ENCODE measurements at places on chromosomes 2 and 18.

GRCh38 chr2:5982903-5983265 lies 290.7 kb downstream of the SOX11 start:
- no peak for DNase-seq

- no peak for DNase-seq
These were observed 75.4 kb downstream of the NCKAP5 start for GRCh38 chr2:133492719-133493380.

- no peak for DNase-seq
These were observed 460.2 kb upstream of the HS6ST1 start for GRCh38 chr2:128778843-128779242.

DNA sequence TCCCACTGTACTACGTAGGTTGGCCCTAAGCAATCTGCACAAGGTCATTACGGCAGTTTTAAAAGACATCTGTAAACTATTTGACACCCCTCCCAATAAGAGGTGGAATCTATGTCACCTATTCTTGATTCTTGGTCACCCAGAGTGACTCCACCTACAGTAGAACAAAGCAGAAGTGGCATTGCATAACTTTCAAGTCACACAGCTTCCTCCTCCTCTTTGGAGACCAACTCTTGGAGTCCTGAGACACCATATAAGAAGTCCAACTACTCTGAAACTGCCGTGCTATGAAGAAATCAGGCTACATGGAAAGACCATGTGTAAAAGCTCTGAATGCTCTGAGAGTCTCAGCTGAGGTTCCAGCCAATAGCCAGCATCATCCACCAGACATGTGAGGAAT lies 253.5 kb upstream of the CDH20 start:
- DNase-seq = no peak

DNA sequence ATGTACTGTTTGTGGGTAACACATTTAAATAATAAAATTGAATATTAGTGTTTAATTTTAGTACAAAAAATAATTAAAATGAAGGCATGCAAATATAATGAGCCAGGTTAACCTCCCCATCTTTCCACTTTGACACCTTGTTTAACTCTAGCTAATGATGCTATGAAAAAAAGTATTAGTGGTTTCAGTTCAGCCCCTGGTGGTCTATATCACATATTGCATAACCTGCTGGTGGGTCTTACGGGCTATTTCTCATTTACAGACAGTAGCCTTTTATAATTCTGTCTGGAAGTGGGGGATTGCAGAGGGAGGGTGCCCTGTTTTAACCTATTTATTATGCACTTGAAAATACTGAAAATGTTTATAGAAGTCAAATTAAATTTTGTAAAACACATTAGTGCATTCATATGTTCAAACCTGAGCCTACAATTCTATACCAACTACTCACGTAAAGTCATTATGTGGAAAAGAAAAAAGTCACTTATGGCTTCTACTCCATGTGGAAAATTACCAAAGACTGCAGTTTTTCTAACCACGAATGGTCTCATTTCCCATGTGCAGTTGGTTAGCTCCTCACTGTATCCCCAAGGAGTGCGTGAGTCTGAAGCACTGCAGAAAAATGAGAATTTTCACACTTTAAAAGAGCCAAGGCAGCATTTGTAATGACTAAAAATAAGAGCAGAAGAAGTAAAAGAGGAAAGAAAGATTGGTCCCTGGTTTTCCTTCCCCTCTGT lies 381.0 kb downstream of the MTX2 start:
- no peak for DNase-seq

DNA sequence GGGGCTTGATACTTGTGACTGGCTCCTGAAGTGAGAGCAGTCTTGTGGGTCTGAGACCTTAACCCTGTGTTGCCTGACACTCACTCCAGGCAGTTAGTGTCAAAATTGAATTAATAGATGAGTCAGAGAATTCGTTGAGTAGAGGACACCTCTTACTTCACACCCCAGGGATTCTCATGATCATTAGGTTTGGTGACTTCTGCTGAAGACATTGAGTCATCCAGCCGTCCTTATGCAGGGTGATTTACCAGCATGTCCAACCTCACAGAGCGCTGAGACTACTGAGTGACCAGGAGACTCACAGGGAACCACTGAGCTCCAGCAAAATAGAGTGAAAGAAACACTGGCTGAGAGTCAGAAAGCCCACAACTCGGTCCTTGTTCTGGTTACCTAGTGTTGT lies 36.0 kb upstream of the EVA1A start:
- no peak for DNase-seq

DNA sequence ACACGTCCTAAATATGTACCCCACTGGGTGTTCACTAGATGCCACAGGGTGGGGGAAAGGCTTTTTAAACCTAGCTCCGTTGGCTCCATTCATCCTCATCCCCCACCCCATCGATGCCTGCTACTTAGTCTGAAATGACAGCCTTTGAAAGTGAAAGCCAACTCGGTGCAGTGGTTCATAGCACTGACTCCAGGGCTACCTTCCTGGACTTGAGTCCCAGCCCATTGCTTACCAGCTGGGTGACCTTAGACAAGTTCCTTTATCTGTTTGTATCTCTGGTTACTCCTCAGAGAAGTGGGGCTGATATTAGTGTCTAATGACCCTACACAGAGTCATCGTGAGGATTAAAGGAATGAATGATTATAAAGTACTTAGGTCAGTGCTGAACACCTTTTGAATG lies 24.4 kb downstream of the EHD3 start:
- no peak for DNase-seq

GRCh38 chr2:215948051-215948450 lies 65.3 kb downstream of the MREG start:
- DNase-seq = no peak

DNA sequence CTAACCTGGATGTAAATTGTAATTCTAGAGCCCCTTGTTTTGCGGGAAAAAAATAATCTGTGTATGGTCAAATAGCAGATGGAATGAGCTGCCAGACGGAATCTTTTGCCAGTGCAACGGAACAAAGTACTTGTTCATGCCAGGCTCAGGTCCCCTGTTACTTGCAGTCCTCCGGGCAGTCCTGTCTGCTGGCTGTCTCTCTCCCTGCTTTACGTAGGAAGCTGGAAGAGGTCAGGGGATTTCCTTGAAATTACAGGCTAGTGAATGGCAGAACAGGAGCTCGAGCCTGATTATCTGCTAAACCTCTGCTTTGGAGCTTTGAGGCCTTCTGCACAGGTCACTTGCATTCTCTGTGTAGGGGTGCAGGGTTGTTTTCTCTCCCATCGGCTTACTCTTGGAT lies 54.8 kb downstream of the LRRFIP1 start:
- DNase-seq = no peak

Data from NCI-H1436 treated with DMSO at 0.1 percent for 48 hours (cell line).